RPMI8226 (cell line): ENCODE measurements at places on chromosomes 16 and 17.

- DNase-seq = no peak
Observed at GRCh38 chr16:872436-873242, 72.1 kb upstream of the GNG13 start.

- no peak for DNase-seq
Observed at GRCh38 chr16:27258241-27258734, 10.3 kb downstream of the NSMCE1 start.

- DNase-seq = peak; percentile 26
Observed at GRCh38 chr17:50062293-50063243, 6.7 kb downstream of the ITGA3 start.

- DNase-seq = peak; percentile 93
Observed at GRCh38 chr16:637081-638018, 1.2 kb upstream of the METTL26 start.

GRCh38 chr16:12087901-12088421, 111.4 kb downstream of the SNX29 start:
- DNase-seq = peak; percentile 11
